ENCODE measurements at places on chromosomes 5 and 9.

DNA sequence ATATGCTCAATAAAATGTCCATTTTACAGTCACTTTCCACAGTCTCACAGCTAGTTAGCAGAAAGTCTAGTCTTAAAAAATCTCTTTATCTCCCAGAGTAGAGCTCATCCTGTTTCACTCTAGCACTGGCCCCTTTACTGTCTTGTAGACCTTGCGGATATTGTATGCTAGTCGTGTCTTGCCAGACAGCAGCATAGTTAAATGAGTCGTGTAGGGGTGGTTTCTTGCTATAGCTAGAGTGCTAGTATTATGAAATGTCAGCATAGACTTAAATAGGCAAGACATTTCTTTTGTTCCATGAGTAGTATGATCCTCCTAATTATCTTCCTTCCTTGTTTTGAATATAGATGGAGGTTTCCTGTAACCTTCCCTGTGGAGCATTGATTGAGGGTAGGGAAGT is 77.4 kb downstream of the C7 start:
- no peak for DNase-seq

- DNase-seq = peak; percentile 88
These were observed 121.1 kb upstream of the IL12B start for GRCh38 chr5:159451197-159452052.

- DNase-seq = no peak
These were observed 191.4 kb downstream of the TMEM167A start for GRCh38 chr5:82885627-82886389.

- DNase-seq = no peak
These were observed 37.6 kb downstream of the MAST4 start for GRCh38 chr5:66633754-66634153.

- no peak for DNase-seq
These were observed 97.6 kb downstream of the ARSB start for GRCh38 chr5:78887384-78888118.

GRCh38 chr5:149924486-149924885 is 20.1 kb downstream of the PDE6A start:
- no peak for DNase-seq

DNA sequence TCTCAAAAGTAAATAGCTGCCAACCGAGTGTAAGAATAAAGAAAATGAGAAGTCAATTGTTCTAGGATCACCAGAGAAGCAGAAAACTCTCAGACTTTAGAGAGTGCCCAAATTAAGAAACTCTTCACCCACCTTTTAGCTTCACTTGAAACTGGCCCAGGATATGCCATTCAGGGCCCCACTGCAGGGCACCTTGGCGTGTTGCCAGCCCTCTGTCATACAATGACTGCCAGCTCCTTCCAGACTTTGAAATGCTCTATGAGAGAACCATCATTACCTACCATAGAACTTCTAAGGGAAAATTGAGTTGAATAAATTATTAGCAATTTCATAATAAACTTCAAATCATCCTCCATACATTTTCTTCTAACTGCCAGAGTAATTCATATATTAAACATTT is 240.5 kb downstream of the CETN3 start:
- DNase-seq = no peak

DNA sequence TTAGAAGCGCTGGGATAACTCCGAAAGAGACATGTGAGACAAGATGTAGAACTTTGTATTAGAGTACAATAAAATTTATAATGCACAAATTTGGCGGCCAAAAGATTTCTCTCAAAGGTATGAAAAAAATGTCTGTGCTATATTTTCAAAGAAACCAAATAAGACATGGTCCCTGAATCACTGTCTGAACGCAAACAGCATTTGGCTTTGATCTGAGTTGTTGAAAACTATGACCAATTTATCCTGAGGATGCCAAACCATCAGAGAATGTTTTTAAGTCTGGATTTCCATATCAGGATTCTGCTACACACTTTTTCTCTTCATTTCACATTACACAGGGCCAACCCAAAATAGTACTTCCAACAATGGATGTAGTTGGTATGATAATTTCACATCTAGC is 9.9 kb upstream of the GLIS3 start:
- no peak for DNase-seq

GRCh38 chr5:151070449-151070848 is 10.4 kb downstream of the TNIP1 start:
- no peak for DNase-seq

- DNase-seq = no peak
These were observed 1033.4 kb downstream of the TLE4 start for GRCh38 chr9:80605129-80605528.

GRCh38 chr5:159903131-159903530 is 13.2 kb upstream of the ADRA1B start:
- no peak for DNase-seq

DNA sequence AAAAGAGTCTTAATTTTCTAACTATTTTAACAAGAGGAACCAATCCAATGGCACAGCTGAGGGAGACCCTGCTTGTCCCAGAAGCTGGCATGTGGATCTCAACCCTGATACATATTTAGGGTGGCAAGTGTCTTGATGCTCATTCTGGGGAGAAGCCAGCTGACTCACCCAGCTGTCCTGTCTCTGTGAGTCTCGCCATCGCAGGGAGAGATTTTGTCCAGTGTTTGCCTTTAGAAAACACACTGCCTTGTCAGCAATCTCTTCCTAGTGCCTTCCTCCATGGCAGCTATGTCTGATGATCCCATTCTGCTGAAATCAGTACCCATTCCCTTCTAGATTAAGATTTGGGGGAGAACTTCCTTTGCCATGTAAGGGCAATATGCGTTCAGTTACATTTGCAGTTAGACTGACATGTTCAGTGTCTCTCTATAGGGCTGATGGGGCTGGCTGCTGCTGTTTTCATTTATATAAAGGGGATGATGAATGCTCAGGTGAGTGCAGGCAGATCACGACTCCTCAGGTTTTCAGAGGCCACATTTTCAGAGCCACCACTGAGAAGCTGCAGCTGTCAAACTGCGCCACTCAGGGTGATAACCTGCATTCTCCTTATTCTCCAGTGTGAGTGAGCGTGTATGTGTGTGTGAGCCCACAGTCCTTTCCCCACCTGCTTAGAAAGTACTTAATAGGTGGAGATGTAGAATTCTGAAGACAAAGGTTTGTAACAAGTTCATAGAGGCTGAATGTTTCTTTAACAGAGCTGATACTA is 217.0 kb downstream of the GAS1 start:
- no peak for DNase-seq

DNA sequence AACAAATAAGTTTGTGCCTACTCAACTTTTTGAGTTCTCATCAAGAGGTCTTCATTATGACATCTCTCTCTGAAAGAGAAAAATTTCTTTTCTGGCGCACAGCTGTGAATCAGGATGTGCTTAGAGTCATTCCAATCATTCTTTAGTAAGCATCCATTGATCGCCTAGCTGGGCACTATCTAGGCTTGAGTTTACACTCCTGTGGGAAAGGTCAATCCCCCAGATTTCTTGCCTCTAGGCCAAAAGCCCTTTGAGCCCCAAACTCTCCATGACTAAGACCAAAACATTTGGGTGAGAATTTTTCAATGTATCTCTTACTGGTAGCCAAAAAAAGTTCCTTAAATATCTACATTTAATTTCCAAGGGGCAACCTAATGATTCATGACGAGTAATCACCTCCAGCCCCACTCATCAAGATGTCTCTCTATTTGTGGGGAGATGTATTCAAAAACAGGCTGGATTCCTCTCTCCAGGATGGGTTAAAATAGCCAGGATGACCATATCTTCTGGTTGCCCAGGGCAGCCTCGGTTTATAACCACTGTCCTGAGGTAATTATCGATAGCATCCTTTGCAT is 101.7 kb downstream of the GNA14 start:
- no peak for DNase-seq

- no peak for DNase-seq
These were observed 11.3 kb downstream of the C9orf50 start for GRCh38 chr9:129609486-129610212.

GRCh38 chr5:44727100-44727499 is 81.6 kb upstream of the MRPS30 start:
- DNase-seq = no peak

- DNase-seq = no peak
These were observed 65.5 kb downstream of the SECISBP2 start for GRCh38 chr9:89383721-89384300.

GRCh38 chr5:69075522-69076179 is 18.2 kb upstream of the SLC30A5 start:
- DNase-seq = no peak

DNA sequence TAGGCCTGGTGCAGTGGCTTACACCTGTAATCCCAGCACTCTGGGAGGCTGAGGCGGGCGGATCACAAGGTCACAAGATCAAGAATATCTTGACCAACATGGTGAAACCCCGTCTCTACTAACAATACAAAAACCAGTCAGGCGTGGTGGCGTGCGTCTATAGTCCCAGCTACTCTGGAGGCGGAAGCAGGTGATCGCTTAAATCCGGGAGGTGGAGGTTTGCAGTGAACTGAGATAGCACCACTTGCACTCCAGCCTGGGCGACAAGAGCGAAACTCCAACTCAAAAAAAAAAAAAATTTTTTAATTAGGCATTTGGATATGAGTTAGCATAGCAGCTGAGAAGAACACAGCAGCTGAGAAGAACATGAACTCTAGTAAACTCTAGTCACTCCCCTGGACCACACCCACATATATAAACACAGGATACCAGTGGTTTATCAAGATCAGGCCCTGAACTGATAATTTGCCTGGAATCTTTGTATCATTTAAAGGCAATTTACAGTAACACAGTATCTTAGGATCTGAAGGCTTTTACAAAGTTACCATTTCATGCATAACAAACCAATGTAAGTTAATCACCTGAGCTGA is 4.6 kb upstream of the UGCG start:
- no peak for DNase-seq

DNA sequence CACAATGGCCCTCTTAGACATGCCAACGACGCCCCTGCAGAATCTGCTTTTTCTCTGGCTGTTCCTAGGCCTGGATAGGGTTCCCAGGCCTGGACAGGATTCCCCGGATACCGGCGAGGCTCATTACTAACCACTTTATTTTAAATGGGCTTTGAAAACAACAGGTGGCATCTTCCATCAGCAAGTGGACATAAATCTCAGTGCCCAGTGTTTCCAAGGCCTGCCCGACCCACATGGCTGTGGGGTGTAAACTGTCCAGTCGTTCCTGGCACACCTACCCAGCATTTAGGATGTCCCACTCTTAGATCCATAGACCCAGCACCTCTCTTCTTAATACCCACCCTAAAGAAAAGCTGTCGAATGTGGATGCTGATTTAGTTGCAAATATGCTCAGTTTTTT is 896 bp downstream of the CMBL start:
- DNase-seq = no peak

GRCh38 chr5:19044931-19045695 is 942.9 kb downstream of the CDH18 start:
- no peak for DNase-seq

- DNase-seq = no peak
These were observed 37.1 kb upstream of the LRRC14B start for GRCh38 chr5:154236-154635.

DNA sequence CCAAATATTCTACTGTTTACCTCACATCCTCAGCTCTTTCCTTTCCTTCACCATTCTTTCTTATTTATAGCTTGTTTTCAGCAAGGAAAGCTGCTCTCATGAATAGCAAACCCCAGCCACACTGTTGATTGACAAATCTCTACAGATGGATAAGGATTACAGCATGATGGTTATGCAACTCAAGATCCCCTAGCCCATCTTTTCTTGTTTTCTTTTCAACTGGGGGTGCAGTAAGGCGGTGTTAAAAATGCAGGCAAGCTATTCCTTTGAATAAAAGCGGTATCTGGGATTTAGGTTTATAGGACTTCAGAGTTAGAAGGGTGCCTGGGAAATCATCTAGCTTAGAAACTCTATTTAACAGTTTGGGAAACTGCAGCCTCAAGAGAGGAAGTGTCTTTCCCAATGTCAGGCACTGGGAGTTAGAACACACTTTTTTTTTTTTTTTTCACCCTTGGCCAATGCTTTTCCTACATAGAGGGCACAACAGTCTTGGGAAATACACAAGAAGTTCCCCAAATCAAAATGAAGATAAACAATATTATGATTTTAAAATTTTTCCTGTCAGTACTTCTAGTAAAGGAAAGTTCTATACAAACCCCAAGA is 2.6 kb downstream of the SPARC start:
- no peak for DNase-seq

GRCh38 chr9:130171226-130172148 is 717 bp upstream of the NCS1 start:
- DNase-seq = no peak

GRCh38 chr5:147037515-147038205 is 159.1 kb upstream of the PPP2R2B start:
- DNase-seq = no peak
